Epithelial cell of proximal tubule (primary cell): ENCODE measurements at places on chromosomes 2 and 18. TPM values are rescaled to one million over a fixed set of nuclear protein-coding genes. Genes with fewer than 3 reads are reported as not detected.

- no peak for DNase-seq
Measured at GRCh38 chr2:66443979-66444861, 9.3 kb downstream of the MEIS1 start.

The MC4R gene
- not detected in 2 replicates for total RNA-seq

DNA sequence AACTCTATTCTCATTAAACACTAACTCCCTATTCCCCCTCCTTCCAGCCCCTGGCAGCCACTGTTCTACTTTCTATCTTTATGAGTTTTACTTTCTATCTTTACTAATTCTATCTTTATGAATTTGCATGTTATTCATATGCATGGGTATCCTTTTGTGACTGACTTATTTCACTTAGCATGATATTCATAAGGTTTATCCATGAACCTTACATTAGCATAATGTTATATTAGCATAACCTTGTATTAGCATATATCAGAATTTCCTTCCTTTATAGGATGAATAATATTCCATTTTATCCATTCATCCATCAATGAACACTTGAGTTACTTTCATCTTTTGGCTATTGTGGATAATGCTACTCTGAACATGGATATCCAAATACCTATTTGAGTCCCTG is 41.8 kb downstream of the MSTN start:
- no peak for DNase-seq

- no peak for DNase-seq
Measured at GRCh38 chr18:60092073-60092472, 192.3 kb downstream of the PMAIP1 start.

DNA sequence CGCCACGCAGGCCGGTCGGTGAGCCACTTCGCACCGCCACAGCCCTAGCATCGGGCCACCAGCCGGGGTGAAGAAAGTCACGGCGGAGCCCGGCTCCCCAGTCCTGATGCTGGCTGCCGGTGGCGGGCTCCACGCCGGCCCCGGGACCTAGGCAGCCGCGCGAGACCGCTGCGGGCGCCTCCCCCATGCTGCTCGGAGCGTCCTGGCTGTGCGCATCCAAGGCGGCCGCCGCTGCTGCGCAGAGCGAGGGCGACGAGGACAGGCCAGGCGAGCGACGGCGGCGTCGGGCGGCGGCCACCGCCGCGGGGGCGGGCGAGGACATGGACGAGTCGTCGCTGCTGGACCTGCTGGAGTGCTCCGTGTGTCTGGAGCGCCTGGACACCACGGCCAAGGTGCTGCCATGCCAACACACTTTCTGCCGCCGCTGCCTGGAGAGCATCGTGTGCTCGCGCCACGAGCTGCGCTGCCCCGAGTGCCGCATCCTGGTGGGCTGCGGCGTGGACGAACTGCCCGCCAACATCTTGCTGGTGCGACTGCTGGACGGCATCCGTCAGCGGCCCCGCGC is 433 bp downstream of the SH3RF3 start:
- DNase-seq: no peak

The GAREM2 gene
- total RNA-seq: 1.9 and 3.3 TPM in 2 replicates

DNA sequence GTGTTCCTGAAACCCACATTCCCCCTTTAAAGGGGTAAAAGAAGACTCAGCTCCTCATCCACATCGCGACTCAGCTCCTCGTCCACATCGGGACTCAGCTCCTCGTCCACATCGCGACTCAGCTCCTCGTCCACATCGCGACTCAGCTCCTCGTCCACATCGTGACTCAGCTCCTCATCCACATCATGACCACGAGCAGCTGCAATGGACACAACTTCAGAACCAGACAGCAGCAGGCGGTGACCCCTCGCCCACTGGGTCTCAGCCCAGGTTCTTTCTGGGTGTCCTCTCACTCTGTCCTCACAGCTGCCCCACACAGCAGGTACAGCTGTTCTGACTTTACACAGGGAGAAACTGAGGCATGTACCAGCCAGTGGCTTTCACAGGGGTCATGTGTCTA is 163.5 kb upstream of the SALL3 start:
- DNase-seq: no peak

DNA sequence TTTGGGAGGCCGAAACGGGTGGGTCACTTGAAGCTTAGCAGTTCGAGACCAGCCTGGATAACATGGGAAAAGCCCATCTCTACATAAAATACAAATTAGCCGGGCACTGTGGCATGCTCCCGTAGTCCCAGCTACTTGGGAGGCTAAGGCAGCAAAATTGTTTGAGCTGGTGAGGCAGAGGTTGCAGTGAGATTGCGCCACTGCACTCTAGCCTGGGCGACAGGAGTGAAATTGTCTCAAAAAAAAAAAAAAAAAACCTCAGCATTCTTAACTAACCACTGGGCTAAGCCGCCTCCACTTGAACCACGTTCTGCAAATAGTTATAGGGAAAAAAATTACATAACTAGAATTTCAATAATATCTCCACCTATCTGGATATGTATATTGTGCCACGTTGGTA is 2.3 kb downstream of the FOXI3 start:
- no peak for DNase-seq

- DNase-seq: no peak
Measured at GRCh38 chr18:23105581-23106219, 29.6 kb upstream of the CABLES1 start.
